Fibroblast of mammary gland (primary cell): ENCODE measurements at places on chromosomes 16 and 17.

- DNase-seq: no peak
Observed at GRCh38 chr17:47813077-47813476, 8.5 kb downstream of the OSBPL7 start.

GRCh38 chr17:40418428-40418706, 671 bp upstream of the TOP2A start:
- no peak for DNase-seq

- DNase-seq: no peak
Observed at GRCh38 chr17:3531266-3532101, 26.1 kb downstream of the TRPV3 start.

GRCh38 chr16:12545792-12546342, 257.8 kb downstream of the CPPED1 start:
- DNase-seq: no peak

GRCh38 chr16:26863931-26864330, 202.8 kb upstream of the C16orf82 start:
- peak; percentile 2 for DNase-seq

DNA sequence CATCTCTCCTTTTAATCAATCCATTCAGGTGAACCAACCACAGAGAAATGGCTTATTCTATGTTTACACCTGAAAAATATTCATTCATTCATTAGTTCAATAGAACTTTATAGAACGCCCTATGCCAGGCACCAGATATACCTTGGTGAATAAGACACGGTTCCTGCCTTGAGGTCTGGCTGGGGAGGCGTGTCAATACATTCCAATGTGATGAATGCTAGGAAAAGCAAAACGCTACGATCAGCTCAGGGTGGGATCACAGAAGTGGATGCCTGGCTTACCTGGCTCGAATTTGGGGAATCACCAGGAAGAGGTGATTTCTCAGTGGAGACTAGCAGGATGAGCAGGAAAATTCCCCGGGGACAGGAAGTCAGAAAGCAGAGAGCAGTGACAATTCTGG, 17.5 kb upstream of the WFIKKN2 start:
- peak; percentile 7 for DNase-seq

DNA sequence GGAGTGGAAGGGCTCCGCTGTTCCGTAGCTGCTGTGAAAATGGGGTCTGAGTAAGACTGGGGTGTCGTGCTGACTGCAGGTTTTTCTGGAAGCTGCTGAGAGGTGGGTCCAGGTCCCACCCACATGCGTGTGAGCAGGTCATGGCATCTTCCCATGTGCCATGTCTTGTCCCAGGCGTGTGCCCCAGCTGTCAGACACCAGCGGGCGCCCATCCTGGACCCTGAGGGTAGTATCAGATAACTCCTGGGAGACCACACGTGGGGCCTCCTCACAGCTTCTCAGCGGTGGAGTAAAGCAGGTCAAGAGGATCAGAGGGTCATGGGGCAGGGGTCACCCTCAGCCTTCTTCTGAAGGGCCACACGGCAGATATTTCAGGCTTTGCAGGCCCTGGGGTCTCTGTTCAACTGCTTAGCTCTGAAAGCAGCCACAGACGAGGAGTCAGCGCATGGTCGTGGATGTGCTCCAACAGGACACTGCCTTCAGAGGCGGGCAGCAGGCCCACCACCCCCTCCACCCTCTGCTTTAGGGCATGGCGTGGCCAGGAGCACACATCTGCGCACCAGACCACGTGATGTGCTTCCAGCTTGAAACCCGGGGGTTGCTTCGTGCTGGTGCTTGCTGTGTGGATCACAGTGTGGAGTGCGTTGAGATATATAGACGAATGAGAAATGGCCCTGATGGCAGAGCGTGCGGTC, 68.7 kb downstream of the BANP start:
- no peak for DNase-seq
